Right hindlimb (tissue), 1 donor: ENCODE measurements at places on chromosomes 3 and 15.

- DNase-seq, result no peak
Measured at GRCh38 chr15:61318802-61319525, 89.9 kb upstream of the RORA start.

DNA sequence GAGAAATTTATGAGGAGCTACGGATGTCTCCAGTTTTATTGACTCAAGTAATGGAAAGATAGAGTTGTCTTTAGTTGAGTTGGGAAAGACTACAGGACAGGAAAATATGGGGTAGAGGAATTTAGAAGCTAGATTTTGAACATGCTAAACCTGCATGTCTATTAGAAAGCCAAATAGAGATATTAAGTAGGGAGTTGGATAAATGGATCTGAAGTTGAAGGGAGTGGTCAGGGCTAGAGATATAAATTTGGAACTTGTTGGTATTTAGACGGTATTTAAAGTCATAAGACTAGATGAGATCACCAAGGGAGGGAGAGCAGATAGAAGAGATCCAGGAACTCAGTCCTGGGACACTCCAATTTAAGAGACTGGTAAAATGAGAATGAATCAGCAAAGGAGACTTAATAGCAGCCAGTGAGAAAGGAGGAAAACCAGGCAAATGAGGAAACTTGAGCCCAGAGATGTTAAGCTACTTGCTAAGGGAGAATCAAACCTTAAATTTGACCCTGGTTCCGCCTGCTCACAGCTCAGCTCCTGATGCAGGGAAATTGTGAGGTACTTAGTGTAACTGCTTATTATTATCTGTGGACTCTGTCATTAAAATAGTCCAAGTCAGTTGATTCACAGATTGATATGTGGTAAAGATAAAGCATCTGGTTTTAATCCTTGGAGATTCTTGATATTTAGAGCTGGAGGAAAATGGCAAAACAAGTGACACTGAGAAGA is 35.8 kb downstream of the ABI3BP start:
- DNase-seq, result no peak

DNA sequence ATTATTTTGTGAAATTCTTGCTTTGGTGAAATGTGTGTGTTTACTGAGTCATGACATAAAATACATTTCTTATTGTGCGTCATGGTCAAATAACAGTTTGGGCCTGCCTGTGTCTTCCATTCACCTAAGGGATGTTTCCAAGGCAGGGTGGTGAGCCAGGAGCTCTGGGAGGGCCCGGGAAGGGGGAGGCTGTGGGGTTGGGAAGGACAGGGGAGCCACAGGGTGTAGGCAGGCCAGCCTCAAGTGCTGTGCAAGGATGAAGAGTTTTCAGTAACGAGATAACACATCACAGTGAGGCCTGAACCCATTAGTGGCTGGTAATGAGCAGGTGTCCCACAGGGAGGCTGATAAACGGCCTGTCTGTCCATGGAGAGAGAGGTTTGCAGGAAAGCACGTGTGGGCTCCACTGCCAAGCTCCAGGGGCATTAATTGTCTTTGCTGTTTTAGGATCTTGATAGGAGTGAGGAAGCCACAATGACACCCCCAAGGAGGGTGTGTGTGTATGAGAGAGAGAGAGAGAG is 35.6 kb upstream of the SEC13 start:
- no peak for DNase-seq

- no peak for DNase-seq
Measured at GRCh38 chr3:47851888-47852603, 49.1 kb downstream of the DHX30 start.
